ENCODE measurements at places on chromosomes 3 and 15.
A peak's percentile ranks its signal among the peaks of the same experiment; 100 is the strongest.

DNA sequence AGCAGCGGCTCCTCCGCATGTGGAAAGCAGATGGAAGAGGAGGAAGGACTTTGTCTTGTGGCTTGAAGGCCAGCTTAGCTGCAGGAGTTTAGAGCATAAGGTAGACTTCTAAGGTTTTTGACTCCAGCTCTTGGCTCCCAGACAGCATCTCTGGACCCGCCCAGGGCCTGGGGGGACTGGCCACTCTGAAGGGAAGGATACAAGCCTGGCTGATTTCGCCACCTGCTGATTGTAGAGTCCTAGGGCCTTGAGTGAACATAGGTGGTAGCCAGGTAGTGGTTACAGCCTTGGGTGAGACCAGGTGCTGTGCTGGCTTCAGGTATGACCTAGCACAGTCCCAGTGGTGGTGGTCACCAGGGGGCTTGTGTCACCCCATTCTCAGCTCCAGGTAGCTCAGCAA is 48.4 kb upstream of the RPL35A start:
- DNase-seq, result no peak

DNA sequence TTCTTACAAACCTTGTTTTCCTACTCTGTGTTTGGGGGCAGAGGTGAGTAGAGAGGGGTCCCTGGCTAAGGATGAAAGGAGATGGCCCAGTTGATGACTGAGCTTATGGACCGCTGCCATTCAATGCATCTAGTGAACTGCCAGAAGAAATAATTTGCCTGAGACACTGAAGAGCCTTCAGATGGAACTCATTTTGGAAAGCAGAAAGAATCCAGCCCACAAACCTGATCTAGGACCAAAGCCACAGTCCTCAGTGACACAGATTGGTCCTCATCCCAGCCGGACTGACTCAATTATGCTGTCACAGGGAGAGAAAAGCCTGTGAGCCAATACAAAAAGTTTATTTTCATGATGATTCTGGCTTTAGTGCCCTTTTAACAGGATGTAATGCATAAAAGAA is 82.7 kb downstream of the CD47 start:
- DNase-seq, result no peak

- no peak for DNase-seq
Measured at GRCh38 chr3:159785273-159785708, 203.3 kb upstream of the IL12A start.

GRCh38 chr3:30188713-30189112 is 417.7 kb upstream of the TGFBR2 start:
- DNase-seq, result no peak

GRCh38 chr15:100330629-100331215 is 11.1 kb downstream of the ADAMTS17 start:
- DNase-seq, result no peak

- no peak for DNase-seq
Measured at GRCh38 chr15:41483519-41483918, 10.2 kb upstream of the ITPKA start.

- no peak for DNase-seq
Measured at GRCh38 chr3:156782921-156783320, 43.2 kb upstream of the LEKR1 start.

DNA sequence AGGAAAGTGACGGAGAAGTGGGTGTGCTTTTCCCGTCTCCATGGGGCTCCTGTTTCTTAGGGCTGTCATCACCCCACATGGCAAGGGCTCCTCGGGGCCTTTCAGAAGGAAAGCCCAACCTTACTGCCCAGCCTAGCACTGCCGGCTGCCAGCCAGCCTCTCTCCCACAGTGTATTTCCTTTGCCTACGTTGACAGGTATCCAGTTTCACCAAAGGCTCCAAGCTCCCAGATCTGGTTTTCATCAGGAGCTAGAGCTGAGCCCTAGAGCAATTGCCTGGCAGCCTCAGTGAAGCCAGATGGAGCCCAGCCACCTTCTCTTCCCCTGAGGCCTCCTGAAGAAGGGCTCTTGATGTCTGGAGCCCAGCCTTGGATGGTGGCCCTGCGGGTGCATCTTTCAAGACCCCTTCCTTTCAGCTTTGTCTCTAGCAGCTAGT is 20.2 kb downstream of the CRABP1 start:
- no peak for DNase-seq

GRCh38 chr3:196518966-196519717 is 4.0 kb upstream of the SMCO1 start:
- peak; percentile 57 for DNase-seq

GRCh38 chr3:130516645-130517512 is at the start of gene COL6A6:
TSS of gene COL6A6 (plus strand) at chr3:130517177. CDS start at chr3:130560365, 43,188 bp downstream.
- no peak for DNase-seq

DNA sequence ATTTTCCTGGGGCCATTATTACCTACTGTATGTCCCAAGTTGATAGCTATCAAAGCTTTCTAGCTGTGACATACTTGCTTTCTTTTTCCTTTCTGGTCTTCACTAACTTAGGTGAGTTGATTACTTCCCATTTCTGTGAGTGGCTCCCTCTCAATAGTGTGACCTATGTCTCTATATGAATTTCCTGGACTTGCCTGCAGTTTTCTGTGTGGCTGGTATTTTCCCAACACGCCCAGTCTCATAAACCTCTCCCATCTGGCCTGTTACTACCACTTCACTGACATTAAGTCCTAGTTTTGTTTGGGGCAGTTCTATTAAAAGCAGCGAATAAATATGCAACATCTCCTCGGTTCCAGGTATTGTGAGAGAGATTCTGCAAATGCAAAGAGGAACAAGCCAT is 671.2 kb downstream of the SI start:
- no peak for DNase-seq

- DNase-seq, result no peak
Measured at GRCh38 chr3:33634262-33634661, 83.8 kb downstream of the CLASP2 start.

GRCh38 chr3:192642651-192643050 is 84.7 kb downstream of the FGF12 start:
- DNase-seq, result no peak

DNA sequence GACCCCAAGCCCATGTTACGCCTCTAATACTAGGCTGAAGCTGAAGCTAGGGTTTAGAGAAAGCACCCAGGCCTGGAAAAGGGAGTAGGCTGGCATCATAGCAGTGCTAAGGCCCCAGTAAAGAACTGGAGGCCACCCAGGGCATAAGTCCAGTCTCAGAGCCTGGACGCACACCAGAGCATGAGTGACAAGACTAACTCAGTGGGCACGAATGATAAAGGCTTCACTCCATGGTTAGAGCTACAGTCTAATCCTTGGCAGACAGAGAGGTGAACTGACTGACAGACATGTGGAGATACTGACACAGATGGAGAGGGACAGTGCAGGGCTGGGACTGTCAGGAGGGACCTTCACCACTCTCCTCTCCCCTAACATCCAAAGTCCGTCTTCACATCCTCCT is 139.8 kb downstream of the KCNMB2 start:
- no peak for DNase-seq

GRCh38 chr3:55607844-55608243 is 120.7 kb upstream of the WNT5A start:
- no peak for DNase-seq

GRCh38 chr3:151227266-151227806 is 24.3 kb upstream of the GPR171 start:
- DNase-seq, result no peak

- no peak for DNase-seq
Measured at GRCh38 chr3:141529256-141529655, 42.4 kb downstream of the RASA2 start.

DNA sequence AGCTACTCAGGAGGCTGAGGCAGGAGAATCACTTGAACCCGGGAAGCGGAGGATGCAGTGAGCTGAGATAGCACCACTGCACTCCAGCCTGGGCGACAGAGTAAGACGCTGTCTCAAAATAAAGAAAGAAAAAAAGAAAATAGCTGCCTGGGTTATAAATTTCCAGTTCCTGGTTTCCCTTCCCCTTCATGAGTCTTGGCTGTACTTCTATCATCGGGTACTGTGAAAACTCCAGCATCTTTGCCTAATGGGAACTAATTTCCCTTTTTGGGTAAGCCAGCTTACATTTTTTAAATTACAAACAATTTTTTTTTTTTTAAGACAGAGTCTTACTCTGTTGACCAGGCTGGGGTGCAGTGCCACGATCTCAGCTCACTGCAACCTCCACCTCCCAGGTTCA is 15.0 kb downstream of the DENND4A start:
- DNase-seq, result no peak

DNA sequence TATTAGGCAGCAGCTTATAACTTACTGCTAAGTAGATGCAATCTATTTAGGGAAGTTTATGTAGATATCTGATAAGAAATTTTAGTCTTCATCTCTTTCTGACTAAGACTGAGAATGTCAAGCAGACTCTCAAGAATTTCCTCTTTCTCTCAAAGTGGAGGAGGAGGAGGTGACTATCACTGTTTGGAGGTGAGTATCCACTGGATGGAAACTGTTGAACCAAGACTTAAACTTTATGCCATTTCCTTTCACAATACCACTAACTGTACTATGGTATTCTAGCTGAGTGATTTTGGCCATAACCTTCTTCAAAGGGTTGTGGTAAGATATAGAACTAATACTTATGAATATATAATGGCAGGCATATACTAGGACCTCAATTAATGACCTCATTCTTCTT is 64.6 kb downstream of the TPRG1 start:
- no peak for DNase-seq

DNA sequence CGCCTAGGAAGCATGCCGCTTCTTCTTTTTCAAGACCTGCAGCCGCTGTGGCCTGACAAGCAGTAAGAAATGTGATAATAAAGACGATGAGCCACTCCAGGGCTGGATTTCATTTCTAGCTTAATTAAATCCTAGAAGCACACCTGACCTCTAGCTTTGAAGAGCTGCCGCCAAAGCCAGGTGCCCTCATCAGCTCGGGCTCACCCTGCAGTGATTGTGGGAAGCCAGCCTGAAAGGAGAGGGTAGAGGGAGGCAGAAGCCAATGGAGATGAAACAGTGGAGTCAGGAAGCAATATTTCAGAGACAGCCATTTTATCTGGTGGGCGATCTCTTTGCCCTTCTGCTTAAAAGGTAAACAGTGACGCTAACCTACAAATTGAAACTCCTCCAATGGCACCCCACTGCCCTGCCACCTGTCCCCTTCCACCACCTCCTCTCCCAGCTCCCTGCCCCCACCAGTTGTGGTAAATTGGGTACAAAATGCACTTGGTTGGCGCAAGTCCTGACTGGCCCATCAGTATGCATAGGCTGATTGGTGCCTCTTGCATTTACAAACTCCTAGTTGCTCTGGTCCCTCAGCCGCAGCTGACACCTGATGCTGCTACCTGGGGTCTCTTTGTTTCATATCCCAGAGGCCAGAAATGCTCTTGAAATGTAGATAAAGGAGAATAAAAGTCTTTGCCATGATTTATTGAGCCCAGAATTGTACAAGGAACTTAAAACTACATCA is 385.3 kb downstream of the PDCD6IP start:
- no peak for DNase-seq

DNA sequence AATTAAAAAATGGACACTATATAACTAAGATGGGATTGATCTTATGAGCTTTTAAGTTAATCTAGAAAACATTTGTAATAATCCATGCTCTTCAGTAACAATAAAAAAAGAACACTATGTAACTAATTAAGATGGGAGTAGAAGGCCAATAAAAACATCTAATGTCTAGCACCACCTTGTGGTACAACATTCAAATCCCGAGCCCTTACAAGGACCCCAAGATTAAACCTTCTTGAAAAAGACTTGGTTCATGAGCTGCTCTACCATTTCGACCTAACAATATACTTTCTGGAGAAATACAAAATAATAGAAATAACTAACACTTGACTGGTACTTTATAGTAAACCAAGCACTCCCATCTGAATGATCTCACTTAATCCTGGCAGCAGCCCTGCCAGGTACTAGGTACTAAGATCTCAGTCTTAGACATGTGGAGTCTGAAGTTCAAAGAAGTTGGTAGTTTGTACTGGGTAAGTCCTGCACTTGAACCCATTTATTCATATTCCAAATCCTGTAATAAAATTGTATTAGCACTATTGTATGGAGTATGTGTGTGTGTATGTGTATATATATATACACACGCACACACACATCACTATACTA is 21.8 kb downstream of the METTL6 start:
- DNase-seq, result no peak

DNA sequence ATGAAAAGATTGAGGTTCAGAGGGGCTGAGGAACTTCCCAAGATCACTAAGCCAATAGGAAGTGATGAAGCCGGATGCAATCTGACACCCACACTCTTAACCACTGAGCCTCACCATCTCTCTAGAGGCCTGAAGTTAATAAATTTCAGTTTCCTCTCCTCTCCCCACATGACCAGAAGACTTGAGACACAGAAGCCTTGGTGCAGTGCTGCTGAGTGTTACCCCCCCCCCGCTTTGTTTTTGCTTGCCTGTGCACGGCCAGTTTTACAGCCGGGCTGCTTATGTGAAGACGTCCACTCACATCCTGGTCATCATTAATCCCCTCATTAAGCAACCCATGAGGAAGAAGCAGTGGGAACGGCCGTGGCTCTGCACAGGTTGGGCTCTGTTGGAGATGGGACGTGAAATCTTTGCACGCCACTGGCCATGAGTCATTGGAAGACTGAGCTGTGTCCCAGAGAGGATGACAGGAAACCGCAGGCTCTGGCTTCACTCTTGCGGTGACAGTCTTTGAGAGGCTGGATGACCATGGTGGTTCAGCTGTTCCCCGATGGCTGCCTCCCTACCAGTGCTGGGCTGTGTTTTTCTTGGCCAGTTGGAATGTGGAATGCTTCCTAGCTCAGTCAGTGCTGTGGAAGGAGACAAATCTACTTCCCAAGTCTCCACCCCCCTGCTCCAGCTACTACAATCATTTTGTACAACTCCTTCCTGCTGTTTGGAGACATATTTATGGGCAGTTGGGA is 232.6 kb upstream of the LRTM1 start:
- DNase-seq, result peak; percentile 100

DNA sequence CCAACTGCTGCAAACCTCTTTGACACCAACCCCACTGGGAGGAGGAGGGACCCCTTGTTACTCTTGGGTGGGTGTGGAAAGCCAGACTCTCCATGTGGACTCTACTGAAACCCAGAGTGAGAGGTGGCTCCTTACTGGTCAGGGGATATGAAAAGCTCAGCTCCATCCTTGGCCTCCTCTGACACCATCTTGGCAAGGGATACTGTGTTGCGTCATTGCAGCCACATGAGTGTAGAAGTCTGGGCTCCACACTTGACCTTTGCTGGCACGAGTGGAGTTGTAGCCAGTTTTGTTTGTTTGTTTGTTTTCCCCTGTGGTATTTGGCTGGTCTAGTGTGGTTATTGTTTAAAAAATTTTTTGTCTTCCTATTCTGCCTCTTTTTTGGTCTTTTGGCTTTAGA is 289.1 kb downstream of the GAP43 start:
- no peak for DNase-seq

DNA sequence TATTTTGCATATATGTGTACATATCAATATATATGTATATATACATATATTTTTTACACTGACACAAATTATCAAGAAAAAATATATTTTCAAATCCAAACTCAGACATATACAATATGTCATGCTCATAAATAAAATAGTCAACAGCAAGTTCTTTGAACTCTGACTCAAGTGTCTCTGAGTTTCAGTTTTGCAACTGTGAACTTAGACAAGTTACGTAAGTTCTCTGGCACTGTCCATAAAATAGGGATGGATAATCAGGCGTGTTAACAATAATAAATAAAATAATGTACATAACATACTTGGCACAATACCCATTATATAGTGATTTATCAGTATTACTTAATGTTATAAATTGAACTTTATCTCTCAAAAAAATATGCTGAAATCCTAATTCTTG is 12.1 kb upstream of the XRN1 start:
- no peak for DNase-seq

All from HS-27A (cell line).